ENCODE measurements at places on chromosomes 7 and 10.

DNA sequence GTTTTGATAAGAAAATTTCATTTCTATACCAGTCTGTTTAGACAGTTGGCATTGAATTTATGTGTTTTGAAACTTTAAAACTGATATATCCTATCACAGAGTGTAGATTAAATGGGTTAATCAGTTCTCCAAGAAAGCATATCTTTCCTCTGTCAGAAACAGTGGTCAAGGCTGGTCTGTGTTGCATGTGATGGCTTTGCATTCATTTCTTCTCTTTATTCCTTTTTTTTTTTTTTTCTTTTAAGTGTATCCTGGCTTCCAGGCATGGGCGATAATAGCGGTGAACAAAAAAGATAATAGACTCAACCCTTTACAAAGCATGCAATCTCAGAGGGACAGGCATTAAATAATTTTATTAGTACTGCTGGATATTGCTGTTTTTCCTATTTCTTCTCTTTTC is 136.6 kb downstream of the LRRC4 start:
- DNase-seq = no peak

DNA sequence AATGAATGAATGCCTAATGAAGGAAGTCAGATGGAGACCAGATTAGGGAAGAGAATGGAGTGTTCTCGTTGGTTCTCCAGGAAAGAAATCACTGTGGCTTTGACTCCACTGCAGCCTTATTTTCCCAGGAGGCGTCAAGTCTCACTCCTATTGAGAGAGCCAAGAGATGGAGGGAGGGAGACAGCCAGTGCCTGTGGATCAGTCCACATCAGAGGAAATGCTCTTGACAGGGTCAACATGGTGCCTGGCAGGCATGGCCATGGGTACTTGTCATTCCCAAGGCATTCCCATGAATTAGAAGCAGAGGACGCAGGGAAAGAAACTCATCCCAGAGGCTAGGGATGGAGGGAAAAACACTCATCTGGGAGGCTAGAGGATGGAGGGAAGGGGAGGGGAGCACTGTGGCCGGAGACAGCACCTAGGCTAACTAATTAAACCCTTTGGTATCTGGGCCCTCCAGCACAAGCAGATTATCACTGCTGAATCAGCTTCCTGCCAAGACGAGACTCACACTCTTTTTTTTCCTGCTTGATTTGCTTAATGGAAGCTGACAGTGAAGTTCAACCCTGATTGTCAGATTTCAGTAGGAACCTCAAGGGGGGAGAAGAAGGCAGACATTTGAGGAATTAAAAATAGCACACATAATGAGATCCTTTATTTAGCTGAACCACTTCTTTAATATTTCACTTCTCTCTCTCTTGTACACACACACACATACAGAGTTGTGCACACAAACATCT is 1233.2 kb upstream of the AUTS2 start:
- no peak for DNase-seq

- DNase-seq = no peak
Measured at GRCh38 chr10:12500381-12501303, 151.3 kb downstream of the CAMK1D start.

DNA sequence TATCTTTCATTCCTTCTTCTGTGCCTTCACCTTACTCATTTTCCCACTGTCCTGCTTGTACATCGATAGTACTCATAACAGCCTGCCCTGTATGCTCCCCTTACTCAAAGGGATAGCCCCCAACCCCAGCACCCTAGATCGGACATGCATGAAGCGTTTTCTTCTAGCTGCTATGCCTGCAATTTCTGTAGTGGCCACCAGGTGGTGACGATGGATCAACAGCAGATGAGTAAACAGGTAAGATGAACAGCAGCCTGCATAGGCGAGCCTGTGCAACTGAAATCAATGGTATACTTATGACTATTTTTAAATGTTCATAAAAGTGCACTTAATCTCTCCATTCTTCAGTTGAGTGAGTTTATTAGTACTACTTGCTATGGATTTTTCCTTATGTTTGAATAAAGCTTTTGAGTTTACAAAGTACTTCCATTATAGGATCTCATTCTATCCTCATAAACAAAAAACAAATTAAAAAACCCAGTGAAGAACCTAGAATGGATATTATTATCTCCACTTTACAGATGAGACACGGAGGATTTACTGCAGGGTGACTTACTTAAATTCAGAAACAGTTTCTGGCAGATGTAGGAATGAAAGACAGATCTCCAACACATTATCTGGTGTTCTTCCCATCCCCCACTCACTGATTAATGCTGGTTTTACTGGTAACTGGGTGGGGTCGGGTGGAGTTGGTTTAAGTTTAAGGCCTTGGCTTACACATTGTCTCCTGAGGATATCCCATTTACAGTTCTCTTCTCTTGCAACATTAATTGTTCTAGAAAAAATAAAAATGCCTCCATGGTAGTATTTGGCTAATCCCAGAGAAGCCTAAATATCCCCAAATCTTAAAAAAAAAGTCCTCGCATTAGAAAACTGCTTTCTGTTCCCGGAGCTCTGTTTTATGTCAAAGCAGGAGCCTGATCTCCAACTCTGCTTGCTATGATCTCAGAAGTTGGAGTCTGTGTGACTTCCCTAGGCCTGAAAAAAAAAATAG is 222.1 kb downstream of the GLI3 start:
- DNase-seq = peak; percentile 17

DNA sequence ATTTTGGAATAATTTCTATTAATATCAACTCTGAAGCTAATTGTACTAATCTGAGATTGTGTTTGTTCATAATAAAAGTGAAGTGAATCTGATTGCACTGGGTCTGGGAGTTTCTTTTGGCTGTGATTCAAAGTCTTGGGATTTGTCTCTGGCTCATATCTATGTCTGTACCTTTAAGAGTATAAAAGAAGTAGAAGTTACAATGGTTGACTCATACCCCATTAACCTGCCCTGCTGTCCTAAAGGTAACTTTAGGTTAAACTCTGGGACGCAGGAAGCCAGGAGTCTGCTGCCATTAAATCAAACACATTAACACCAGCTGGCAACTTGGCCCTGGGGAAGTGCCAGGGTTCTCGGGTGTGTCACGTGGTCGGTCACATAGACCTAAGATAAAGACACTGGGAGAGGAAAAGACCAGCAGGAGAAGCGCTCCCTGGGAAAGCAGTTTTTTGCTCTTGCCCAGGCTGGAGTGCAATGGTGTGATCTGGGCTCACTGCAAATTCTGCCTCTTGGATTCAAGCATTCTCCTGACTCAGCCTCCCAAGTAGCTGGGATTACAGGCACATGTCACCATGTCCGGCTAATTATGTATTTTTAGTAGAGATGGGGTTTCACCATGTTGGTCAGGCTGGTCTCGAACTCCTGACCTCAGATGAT is 17.8 kb downstream of the SCD start:
- DNase-seq = peak; percentile 55

DNA sequence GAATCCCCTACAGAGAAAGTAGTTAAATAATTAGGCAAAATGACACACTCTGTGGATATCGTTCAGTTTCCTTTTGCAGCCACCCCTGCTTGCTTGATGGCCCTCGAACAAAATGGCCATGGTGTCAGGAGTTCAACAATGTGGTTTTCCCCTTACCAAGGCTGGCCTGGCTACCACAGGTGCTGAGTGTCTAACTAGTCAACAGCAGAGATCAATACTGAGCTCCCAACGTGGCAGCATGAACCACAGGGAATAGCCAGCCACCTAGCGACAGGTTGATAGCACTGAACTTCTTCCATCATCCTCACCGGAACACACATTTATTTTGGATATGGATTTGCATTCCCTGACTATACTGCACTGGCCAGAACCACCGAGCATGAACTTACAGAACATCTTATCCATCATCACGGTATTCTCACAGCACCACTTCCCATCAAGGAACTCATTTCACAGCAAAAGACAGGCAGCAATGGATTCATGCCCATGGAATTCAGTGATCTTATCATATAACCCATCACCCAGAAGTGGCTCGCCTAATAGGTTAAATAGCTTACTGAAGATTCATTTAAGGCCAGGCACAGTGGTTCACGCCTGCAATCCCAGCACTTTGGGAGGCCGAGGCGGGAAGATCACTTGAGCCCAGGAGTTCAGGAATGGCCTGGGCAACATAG is 6.3 kb downstream of the C10orf67 start:
- DNase-seq = no peak

- DNase-seq = peak; percentile 99
Measured at GRCh38 chr7:70384024-70384423, 747.9 kb upstream of the GALNT17 start.

- no peak for DNase-seq
Measured at GRCh38 chr10:46317370-46317769, 30.6 kb downstream of the ANTXRL start.

GRCh38 chr10:46006219-46006618 is 24.2 kb downstream of the NCOA4 start:
- no peak for DNase-seq

GRCh38 chr10:88989824-88990383 is 694 bp upstream of the FAS start:
- DNase-seq = no peak

GRCh38 chr10:803041-803741 is 113.7 kb upstream of the DIP2C start:
- DNase-seq = no peak

DNA sequence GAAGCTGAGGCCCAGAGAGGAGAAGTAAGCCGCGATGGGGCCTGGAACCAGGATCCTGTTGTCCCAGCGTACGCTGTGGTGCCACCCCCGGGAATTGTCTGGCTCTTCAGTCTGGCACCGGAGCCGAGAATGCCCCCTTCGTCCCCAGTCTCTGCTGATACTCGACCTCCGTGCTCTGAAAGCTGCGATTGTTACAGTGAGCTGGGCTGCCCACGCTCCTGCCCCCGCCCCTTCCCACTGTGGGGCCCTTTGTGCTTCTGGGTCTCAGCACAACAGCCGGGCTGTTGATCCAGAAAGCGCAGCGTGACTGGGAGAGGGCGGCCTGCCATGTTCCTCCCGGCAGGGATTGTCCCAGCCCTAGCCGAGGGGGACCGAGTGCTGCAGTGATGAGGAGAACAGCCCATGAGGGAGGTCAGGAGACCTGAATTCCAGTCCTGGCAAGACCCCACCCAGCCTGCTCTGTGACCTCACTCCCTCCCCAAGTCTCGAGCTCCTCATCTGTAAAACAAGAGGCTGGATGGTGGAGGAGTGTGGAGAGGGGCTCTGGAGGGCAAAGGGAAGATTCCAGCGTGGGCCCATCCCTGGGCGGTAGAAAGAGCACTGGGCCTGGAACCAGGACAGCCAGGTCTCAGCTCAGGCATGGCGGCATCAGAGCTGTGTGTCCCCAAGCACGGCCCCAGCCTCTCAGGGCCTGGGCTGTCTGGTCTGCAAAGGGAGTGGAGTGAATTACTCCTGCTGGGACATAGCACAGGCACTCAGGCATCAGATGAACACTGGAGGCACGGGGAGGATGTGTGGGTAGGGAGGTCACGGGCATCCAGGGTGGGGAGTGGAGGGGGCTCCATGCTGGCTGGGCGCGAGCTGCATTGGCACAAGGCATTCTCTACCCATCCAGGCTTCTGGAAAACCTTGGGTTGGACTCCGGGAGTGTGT is 43.6 kb downstream of the TSPAN15 start:
- DNase-seq = no peak

GRCh38 chr10:75462865-75463264 is 31.4 kb downstream of the LRMDA start:
- DNase-seq = no peak

DNA sequence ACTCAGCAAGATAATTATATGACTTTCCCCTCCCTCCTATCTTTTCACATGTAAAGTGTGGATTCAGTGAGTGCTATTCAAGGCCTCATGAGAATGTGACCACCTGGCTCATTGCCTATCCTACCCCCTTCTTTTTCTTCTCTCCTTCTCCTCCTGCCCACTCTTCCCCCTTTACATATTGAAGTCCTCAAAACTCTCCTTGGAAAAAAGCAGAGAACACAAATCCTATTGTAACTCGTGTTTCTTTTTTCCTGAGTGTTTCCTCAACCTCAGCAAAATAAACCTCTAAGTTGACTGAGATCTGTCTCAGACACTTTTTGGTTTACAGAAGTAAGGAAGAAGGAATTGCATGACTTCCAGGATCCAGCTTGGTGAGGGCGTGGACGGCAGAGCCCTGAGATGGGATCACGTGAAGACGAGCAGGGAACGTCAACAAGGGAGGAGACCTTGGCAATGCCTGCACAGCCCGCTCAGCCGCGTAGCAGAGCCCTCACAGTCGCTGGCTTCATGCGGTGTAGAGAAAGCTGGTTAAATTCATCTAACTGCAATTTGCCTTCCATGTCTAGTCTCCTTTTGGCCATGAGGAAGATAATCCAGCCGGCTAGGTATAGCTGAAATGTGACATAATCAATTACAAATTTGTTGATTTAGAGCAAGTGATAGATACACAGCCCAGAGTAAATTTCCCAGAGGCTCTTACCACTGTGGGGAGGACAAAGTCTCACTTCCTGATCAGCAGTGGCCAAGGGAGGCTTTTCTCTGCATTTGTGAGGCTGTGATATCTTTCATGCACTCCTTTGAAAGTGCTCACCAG is 75.7 kb downstream of the LYZL2 start:
- DNase-seq = no peak

- DNase-seq = no peak
Measured at GRCh38 chr7:27605283-27605682, 57.4 kb downstream of the HIBADH start.

DNA sequence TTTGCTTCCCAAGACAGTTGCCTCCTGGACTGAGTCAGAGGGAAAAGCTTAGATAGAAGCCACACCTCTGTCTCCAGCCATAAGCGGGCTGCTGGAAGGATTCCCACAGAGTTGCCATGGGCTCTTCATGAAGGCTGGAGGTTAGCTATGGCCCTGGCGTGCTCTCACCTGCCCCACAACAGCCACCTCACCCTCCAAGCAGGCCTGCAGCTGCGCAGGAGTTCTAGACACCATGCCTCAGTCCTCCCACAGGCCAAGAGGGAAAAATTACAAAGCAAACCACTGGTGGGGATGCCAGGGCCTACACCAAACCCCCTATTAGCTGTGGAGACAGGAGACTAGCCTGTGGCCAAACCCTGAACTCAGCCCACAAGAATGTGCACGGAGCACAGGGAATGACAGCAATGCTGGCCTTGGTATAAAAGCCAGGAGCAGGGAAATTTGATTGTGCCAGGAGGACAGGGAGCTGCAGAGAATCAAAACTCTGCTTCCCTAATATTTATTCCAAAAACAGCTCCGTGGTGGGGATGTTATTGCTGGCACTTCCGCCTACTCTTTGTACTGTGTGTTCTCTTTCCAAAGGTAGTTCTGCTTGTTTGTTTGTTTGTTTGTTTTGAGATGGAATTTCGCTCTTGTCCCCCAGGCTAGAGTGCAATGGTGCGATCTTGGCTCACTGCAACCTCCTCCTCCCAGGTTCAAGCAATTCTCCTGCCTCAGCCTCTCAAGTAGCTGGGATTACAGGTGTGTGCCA is 60.3 kb upstream of the STK17A start:
- no peak for DNase-seq

- DNase-seq = no peak
Measured at GRCh38 chr7:44216521-44217222, 15.9 kb downstream of the YKT6 start.

DNA sequence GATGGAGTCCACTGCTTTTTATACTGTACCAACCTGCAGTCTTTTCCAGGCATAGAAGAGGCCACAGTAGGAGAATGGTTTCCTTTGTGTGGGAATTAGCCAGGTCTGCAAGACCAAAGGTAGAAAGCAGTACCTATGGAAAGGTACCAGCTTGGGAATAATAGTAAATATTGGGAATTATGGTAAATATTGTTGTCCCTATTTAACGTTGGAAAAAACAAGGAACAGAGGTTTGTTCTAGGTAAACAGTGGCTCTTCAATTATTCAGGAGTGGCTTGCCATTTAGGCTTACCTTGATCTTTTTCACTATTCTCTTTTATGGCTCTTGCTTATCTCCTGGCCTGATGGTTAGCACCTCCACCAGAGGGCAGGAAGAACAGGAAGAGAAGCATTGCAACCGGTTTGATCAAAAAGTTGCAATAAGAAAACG is 43.9 kb upstream of the GSAP start:
- no peak for DNase-seq

- no peak for DNase-seq
Measured at GRCh38 chr7:102288285-102288930, 1.7 kb downstream of the SH2B2 start.
